Neural crest cell (in vitro differentiated cells): ENCODE measurements at places on chromosomes 11 and 22.

GRCh38 chr11:5476186-5476819 lies 12.2 kb upstream of the OR52D1 start:
- DNase-seq = peak; percentile 44

GRCh38 chr11:117017456-117017855 lies 80.8 kb downstream of the SIK3 start:
- no peak for DNase-seq

DNA sequence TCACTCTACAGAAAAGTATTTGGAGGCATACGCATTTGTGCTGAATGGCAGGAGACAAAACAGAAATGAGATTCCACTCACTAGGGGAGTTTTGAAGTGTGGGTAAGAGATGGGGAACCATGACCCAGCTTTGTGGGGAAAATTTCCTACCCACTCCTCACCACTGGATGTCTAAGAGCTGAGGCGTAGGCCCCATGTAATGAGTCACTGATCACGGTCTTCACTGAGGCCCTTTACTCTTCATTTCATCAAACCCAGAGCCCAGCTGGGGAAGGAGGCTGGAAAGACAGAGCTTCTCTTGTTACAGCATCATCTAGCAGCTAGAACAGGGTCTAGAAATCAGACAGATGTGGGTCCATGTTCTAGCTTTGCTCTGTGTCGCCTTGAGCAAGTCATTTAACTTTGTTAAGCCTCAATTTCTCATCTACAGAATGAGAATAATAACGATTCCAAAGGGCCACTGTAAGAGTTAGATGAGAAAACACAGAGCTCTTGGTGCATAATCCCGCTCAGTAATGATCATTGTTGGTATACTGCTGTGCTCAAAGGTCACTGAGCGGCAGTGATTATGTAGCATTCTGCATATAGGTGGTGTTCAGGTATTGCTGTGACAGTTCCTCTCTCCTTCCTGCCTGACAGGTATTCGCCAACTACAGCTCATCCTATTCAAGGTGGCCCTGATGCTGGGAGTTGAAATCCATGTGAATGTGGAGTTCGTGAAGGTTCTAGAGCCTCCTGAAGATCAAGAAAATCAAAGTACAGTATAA lies 97.2 kb downstream of the MICAL2 start:
- no peak for DNase-seq

- DNase-seq = no peak
Observed at GRCh38 chr11:34647532-34647931, 26.6 kb downstream of the EHF start.

- DNase-seq = no peak
Observed at GRCh38 chr11:126137136-126137535, 74.3 kb downstream of the RPUSD4 start.

DNA sequence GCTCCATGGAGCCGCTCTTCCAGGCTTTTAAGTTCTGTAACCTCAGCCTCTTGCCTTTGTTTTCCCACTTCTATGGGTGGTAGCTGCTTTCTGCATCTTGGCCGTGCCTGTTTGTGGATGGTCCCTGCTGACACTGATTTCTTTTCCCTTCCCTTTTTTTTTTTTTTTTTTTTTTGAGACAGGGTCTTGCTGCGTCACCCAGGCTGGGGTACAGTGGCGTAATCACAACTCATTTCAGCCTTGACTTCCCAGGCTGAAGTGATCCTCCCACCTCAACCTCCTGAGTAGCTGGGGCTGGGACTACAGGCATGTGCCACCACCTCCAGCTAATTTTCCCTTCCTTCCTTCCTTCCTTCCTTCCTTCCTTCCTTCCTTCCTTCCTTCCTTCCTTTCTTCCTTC lies 57.7 kb upstream of the EP300 start:
- DNase-seq = no peak

GRCh38 chr11:24509114-24509513 lies 12.3 kb downstream of the LUZP2 start:
- DNase-seq = no peak
